ENCODE measurements at places on chromosomes 16 and 17.

- no peak for DNase-seq
Measured at GRCh38 chr17:43418441-43419374, 19.9 kb downstream of the ARL4D start.

GRCh38 chr16:86215979-86216585 is 294.2 kb upstream of the FOXF1 start:
- no peak for DNase-seq

GRCh38 chr17:60305141-60305540 is 86.8 kb downstream of the USP32 start:
- no peak for DNase-seq

- no peak for DNase-seq
Measured at GRCh38 chr16:30747331-30747730, 894 bp upstream of the PHKG2 start.

GRCh38 chr17:40099619-40100418 is 570 bp downstream of the NR1D1 start:
- no peak for DNase-seq

- no peak for DNase-seq
Measured at GRCh38 chr17:17679748-17680147, 1.5 kb upstream of the RAI1 start.

DNA sequence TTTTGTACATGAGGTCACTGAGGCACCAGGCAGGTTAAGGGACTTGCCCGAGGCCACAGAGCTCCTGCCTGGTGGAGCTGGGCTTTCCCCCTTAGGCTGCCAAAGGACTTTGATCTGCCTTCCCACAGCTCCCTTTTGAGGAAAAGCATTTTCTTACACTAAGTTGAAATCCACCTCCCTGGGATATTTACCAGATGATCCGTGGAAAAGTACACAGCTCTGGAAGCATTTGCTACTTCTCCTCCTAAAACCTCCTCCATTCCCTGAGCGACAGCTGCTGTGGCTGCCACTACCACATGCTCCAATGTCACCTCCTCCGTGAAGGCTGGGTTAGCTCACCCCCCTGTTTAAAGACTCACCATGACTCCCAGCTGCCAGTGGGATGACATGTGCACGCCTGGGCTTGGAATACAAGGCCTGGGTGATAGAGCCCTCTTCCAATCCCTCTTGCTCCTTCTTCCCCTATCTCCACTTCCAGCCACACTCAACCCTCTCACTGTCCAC is 1.2 kb upstream of the MPRIP start:
- DNase-seq: peak; percentile 30

GRCh38 chr16:58421059-58421458 is 28.8 kb downstream of the GINS3 start:
- DNase-seq: no peak

GRCh38 chr17:33750943-33751701 is 458.0 kb upstream of the ASIC2 start:
- DNase-seq: peak; percentile 49

- DNase-seq: peak; percentile 41
Measured at GRCh38 chr17:49365667-49366066, 3.6 kb upstream of the ZNF652 start.

- no peak for DNase-seq
Measured at GRCh38 chr16:84687715-84688114, 12.1 kb upstream of the USP10 start.

- DNase-seq: no peak
Measured at GRCh38 chr17:74888469-74888868, 5.0 kb downstream of the FADS6 start.
